Fibroblast of lung (primary cell): ENCODE measurements at places on chromosomes 12 and 14. TPM values are rescaled to one million over a fixed set of nuclear protein-coding genes. Genes with fewer than 3 reads are reported as not detected.

DNA sequence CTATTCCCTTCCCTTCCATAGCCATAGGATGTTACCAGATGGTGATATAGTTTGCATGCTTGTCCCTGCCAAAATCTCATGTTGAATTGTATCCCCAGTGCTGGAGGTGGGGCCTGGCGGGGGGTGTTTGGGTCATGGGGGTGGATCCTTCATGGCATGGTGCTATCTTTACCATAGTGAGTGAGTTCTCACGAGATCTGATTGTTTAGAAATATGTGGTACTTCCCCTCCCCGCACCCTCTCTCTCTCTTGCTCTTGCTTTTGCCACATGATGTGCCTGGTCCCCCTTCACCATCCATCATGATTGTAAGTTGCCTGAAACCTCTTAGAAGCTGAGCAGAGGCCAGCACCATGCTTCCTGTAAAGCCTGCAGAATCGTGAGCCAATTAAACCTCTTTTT lies 181.3 kb downstream of the CAND1 start:
- H3K4me3 ChIP-seq: no peak overlapping the region
- no peaks in the 10 kb centered on the region for H3K4me1 ChIP-seq
- no peak for DNase-seq
- H3K27me3 ChIP-seq: no peaks in the 10 kb centered on the region
- H3K27ac ChIP-seq: no peak overlapping the region
- no peaks in the 10 kb centered on the region for H3K36me3 ChIP-seq

DNA sequence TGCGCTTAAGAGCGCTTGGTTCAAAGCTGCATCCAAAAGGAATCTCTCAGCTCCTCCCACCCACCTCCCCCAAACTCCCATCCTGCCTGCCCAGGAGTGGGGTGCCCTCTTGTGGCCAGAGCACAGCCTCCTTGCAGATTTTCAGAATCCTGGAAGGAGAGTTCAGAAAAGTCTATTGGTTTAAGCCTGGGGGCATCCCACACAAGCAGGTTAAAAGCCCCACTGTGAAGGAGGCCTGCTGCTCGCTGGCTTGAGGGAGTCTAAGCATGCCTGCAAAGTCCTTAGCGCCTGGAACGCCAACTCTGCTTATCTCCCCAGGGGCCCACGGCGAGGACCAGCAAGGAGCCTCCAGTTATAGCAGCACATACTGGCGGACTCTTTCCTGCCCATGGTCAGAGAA lies 297.1 kb downstream of the KSR2 start:
- no peak overlapping the region for H3K27ac ChIP-seq
- DNase-seq: no peak
- H3K36me3 ChIP-seq: no peaks in the 10 kb centered on the region

The LYSET gene
- total RNA-seq: 8.5 and 11.6 TPM in 2 replicates

The SRRM4 gene
- total RNA-seq: not detected in 2 replicates

The SLC4A8 gene
- total RNA-seq: 3.3 and 7.3 TPM in 2 replicates

The ZDHHC22 gene
- total RNA-seq: not detected in 2 replicates

DNA sequence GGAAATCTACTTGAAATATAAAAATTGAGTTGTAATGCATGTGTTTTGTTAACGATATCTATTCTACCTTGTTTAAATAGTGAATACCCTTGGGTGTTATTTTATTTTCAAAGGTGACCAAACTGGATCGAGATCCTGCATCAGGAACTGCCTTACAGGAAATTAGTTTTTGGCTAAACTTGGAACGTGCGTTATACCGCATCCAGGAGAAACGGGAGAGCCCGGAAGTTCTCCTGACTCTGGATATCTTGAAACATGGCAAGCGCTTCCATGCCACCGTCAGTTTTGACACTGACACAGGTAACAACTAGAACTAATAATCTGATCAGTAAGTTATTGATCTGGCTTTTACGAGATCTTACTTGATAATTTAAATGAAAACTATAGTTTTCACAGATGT lies 15.9 kb downstream of the DYNC1H1 start:
- peaks cover 8% of the 10 kb centered on the region for H3K4me1 ChIP-seq
- peak overlapping the region; percentile 42 for H3K27ac ChIP-seq
- no peaks in the 10 kb centered on the region for H3K27me3 ChIP-seq
- H3K36me3 ChIP-seq: peaks cover 13% of the 10 kb centered on the region
- DNase-seq: no peak
- H3K4me3 ChIP-seq: no peak overlapping the region

The SRGAP1 gene
- 17.5 and 30.2 TPM in 2 replicates for total RNA-seq

DNA sequence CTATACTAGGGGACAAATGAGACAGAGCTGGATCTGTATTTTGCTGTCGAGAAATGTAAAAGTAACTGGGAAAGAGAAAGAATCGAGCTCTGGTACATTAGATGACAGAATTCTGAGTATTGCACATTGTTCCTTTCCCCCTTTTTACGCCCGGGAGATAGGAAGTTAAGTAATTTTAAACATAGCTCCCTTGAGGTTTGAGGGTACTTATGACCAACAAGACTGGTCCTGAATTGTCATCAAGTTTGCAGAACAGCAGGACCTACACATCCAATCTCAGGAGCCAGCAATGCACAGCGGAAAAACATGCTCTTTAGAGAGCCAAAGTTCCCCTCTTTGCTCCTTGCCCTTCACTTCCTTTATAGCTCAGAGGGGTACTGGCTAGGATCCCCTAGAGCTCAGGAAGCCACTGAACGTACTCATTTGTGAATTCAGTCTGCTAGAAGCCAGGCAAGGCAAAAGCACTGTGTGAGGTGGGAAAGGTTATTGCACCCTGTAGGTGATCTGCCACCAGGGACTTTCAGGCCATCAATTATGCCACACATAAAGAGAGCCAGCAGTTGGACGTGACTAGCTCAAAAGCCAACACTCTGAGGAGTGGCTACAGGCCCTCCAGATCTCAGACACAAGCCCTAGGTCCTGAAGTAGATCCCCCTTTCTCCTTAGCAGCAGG lies 333.8 kb downstream of the KCNH5 start:
- no peaks in the 10 kb centered on the region for H3K27me3 ChIP-seq
- no peak for DNase-seq
- no peaks in the 10 kb centered on the region for H3K36me3 ChIP-seq
- H3K27ac ChIP-seq: no peak overlapping the region
- H3K4me1 ChIP-seq: no peaks in the 10 kb centered on the region

DNA sequence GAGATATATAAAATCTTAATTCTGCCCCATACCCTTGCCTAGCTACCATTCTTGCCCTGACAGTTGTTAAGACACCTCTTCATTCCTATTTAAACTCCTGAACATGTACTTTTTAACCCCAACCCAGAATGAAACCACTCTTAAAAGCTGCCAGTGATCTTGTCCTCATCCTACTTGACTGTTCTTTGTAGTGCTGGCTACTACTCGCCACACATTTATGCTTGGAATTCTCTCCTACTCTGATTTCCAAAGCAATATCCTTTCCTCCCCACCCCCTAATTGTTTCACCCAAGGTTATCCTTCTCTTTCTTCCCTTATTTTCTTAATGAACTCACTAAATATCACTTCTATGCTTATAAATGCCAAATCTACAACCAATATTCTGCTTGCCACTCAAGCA lies 4.1 kb downstream of the NFYB start:
- H3K27me3 ChIP-seq: no peaks in the 10 kb centered on the region
- H3K36me3 ChIP-seq: peaks cover 7% of the 10 kb centered on the region

DNA sequence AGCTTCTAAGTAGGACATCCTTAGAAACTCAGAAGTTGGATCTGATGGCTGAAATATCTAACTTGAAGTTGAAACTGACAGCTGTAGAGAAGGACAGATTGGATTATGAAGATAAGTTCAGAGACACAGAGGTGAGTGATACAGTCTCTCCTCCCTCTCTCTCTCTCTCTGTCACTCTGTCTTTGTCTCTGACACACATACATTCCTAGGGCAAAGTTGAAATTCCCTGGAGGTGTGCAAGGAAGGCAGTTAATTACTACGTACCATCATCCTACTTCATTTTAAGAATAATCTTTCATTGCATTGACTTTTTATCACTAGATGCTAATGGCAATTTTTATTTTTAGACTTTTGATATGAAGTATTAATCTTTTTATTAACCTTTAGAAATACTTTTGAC lies 46.2 kb upstream of the REP15 start:
- no peak overlapping the region for H3K27ac ChIP-seq
- peaks cover 4% of the 10 kb centered on the region for H3K36me3 ChIP-seq
- H3K4me3 ChIP-seq: no peak overlapping the region
- no peak for DNase-seq
- H3K27me3 ChIP-seq: no peaks in the 10 kb centered on the region
